Mammary epithelial cell (primary cell): ENCODE measurements at places on chromosomes 1 and 21. TPM values are rescaled to one million over a fixed set of nuclear protein-coding genes. Genes with fewer than 3 reads are reported as not detected.

Gene PROK1
- not detected in 2 replicates for total RNA-seq

Gene NIPAL3
- total RNA-seq, result 48.9 and 51.3 TPM in 2 replicates

Gene BACE2
- total RNA-seq, result 128 TPM

Gene FMO4
- 7.0 TPM for total RNA-seq

Gene GJA9
- not detected for total RNA-seq

Gene CADM3
- not detected in 2 replicates for total RNA-seq

Gene RSPH1
- 0.50 TPM for total RNA-seq

Gene FCGR3B
- total RNA-seq, result not detected in 2 replicates

Gene TRIM63
- not detected in 2 replicates for total RNA-seq

Gene EFNA3
- total RNA-seq, result 1.7 and 4.0 TPM in 2 replicates

Gene FAM151A
- total RNA-seq, result not detected

Gene SELL
- total RNA-seq, result not detected in 2 replicates

Gene S100A3
- total RNA-seq, result 47.4 and 58.6 TPM in 2 replicates

Gene LHX8
- total RNA-seq, result not detected

Gene SPRR2A
- total RNA-seq, result 1.7 and 2.7 TPM in 2 replicates

Gene TACSTD2
- total RNA-seq, result 231 TPM

Gene SAMD13
- 0.80 and 1.3 TPM in 2 replicates for total RNA-seq

Gene OLFML2B
- 0.50 TPM for total RNA-seq

Gene PRR9
- total RNA-seq, result 0.24 TPM in 1 of 2 replicates, not detected in the other

Gene NECTIN4
- total RNA-seq, result 13.2 TPM

Gene ITGB2
- 2.7 TPM for total RNA-seq

Gene SMG7
- 31.8 TPM for total RNA-seq

Gene PATJ
- total RNA-seq, result 73.4 and 75.3 TPM in 2 replicates

Gene PRAMEF18
- total RNA-seq, result not detected in 2 replicates

Gene LCE3E
- not detected for total RNA-seq

Gene INSRR
- not detected for total RNA-seq
